ENCODE measurements at places on chromosomes 4 and X.

DNA sequence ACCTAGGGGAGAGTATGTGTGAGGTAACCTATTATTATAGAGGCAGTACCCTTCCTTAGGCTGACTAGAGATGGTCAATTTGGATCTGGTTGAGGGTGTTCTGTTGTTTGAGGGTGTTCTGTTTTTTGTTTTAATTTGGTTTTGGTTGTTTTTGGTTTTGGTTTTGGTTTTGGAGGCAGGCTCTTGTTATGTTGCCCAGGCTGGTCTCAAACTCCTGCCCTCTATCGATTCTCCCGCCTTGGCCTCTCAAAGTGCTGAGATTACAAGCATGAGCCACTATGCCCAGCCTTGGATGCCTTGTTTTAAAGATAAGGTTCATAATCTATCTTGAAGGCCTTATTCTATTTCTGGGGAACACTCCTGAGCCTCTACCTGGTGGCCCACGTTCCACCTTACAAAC lies 912 bp downstream of the CXorf65 start:
- no peak overlapping the region for H3K27ac ChIP-seq
- no peaks in the 10 kb centered on the region for H3K27me3 ChIP-seq
- no peaks in the 10 kb centered on the region for H3K4me1 ChIP-seq
- H3K36me3 ChIP-seq: no peaks in the 10 kb centered on the region

DNA sequence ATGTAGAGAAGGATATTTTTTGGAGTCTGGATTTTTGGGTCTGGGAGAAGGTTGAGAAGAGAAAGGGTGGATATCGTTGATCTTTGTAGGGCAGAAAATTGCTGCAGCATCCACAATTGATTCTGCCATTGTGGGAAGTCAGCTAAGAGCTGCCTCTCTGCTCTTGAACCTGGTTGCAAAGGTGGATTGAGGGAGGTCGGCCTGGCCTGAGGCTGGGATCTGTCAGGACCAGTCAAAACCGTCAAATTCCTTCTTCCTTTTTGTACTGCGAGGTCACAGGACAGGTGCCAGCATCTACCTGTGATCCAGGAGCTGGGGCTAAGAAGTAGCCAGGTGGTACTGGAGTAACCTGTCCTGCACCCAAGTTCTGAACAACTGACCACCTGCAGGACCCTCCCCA lies 93.7 kb downstream of the SHOX start:
- no peaks in the 10 kb centered on the region for H3K27me3 ChIP-seq
- H3K4me3 ChIP-seq: no peak overlapping the region
- DNase-seq: no peak
- H3K4me1 ChIP-seq: no peaks in the 10 kb centered on the region
- H3K36me3 ChIP-seq: no peaks in the 10 kb centered on the region
- no peak overlapping the region for H3K27ac ChIP-seq

- no peaks in the 10 kb centered on the region for H3K27me3 ChIP-seq
- H3K27ac ChIP-seq: no peak overlapping the region
- no peaks in the 10 kb centered on the region for H3K4me1 ChIP-seq
- no peak for DNase-seq
Measured at GRCh38 chr4:37864786-37865185, 26.1 kb upstream of the TBC1D1 start.

DNA sequence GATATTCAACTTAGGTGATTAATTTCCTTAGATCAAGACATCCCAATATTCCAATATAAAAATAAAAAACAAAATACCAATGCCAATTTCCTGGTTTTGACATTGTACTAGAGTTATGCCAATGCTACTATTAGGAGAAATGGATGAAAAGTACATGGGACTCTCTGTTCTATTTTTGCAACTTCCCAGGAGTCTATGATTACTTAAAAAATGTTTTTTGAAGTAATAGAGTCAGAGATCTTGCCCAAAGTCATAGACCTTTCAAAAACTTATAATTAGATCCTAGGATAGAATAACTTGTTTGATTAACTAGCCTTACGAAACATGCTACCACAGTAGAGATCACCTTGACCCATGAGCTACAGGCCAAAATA lies 73.6 kb upstream of the MAOA start:
- no peaks in the 10 kb centered on the region for H3K4me1 ChIP-seq
- DNase-seq: no peak
- H3K27me3 ChIP-seq: no peaks in the 10 kb centered on the region

GRCh38 chrX:149456476-149457245 lies 48.4 kb downstream of the IDS start:
- DNase-seq: no peak
- H3K27me3 ChIP-seq: no peaks in the 10 kb centered on the region
- H3K27ac ChIP-seq: no peak overlapping the region
- no peaks in the 10 kb centered on the region for H3K36me3 ChIP-seq
- H3K4me3 ChIP-seq: no peak overlapping the region

GRCh38 chrX:54807524-54808108 lies at the start of gene MAGED2:
TSS of gene MAGED2 (plus strand) at chrX:54807745. CDS start at chrX:54809332, 1,587 bp downstream.
- H3K4me1 ChIP-seq: peaks cover 23% of the 10 kb centered on the region
- peaks cover 24% of the 10 kb centered on the region for H3K36me3 ChIP-seq
- no peaks in the 10 kb centered on the region for H3K27me3 ChIP-seq
- DNase-seq: no peak

GRCh38 chr4:26226629-26227376 lies 94.0 kb upstream of the RBPJ start:
- H3K27me3 ChIP-seq: no peaks in the 10 kb centered on the region
- no peaks in the 10 kb centered on the region for H3K36me3 ChIP-seq
- no peak overlapping the region for H3K27ac ChIP-seq
- no peak for DNase-seq
- no peak overlapping the region for H3K4me3 ChIP-seq

DNA sequence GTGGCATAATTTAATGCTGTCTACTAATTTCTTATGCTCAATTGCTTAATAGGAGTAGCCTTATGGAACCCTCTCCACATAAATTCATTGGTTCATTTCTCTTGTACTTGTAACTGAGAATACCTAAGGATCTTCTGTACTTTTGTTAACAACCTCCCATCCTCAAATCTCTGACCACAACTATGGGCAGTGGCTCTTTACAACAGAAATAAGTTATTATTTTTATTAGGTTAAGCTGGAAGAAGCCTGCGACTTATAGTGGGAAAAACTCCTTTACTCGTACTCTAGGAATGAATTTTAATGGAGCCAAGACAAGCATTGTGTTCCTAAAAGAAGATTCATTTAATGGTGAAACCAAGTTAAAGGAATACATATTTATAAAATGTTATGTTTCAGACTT lies 337.1 kb upstream of the CTSO start:
- no peak for DNase-seq
- no peaks in the 10 kb centered on the region for H3K4me1 ChIP-seq
- H3K4me3 ChIP-seq: no peak overlapping the region
- H3K36me3 ChIP-seq: no peaks in the 10 kb centered on the region

- no peaks in the 10 kb centered on the region for H3K27me3 ChIP-seq
- H3K27ac ChIP-seq: no peak within 1 kb of the TSS
- DNase-seq: no peak
- H3K4me3 ChIP-seq: no peak within 1 kb of the TSS
Measured at GRCh38 chr4:25654971-25655963, at the start of gene SLC34A2. TSS of gene SLC34A2 (plus strand) at chr4:25655851. CDS start at chr4:25662501, 6,650 bp downstream.

DNA sequence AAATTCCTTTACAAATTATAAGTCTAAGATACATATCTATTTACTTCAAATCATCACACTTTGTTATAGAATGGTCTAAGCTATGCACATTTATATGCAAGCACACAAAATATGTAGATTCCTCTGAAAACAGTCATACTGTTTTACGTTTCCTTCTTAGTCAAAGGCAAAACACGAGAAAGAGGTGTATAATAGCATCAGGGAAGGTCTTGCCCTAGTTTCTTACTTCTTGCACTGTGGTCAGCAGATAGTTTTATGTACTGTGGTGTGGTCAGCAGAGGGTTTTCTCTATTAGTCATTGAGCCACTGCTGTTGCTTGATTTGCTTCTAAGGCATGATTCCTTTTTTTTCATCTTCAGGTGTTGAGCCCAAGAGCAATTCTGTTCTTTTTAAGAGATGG lies 117.7 kb downstream of the ADAM29 start:
- no peaks in the 10 kb centered on the region for H3K4me1 ChIP-seq
- no peaks in the 10 kb centered on the region for H3K36me3 ChIP-seq
- no peak for DNase-seq
- no peak overlapping the region for H3K27ac ChIP-seq
- no peaks in the 10 kb centered on the region for H3K27me3 ChIP-seq

DNA sequence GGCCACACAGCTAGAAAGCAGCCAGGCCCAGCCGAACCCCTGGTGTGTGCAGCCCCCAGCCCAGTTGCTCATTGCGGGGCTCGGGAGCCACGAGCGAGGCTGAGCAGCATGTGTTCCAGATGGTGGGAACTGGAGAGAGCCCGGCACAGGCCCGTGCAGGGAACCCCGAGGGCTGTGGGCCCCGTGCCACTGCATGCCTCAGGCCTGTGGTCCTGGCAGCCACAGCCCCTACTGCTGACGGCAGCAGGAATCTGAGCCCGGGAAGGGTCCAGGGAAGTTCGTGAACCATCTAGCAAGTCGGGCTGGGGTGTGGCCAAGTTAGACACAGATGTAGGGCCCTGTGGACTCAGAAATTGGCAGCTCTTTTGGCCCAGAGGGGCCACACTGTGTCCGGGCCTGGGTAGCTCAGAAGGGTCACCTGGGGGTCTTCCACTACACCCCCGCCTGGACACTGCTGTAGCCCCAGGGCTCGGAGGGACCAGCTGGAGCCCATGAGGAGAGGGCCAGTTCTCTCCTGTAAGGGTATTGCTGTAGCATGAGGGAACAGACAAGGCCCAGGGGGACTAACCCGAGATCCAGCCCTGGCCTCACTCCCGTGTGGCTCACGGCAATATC lies 12.1 kb downstream of the HTRA3 start:
- H3K36me3 ChIP-seq: no peaks in the 10 kb centered on the region
- H3K4me1 ChIP-seq: peaks cover 9% of the 10 kb centered on the region
- no peaks in the 10 kb centered on the region for H3K27me3 ChIP-seq
- DNase-seq: no peak

GRCh38 chr4:140789759-140790158 lies 33.6 kb upstream of the TBC1D9 start:
- no peaks in the 10 kb centered on the region for H3K36me3 ChIP-seq
- no peak overlapping the region for H3K4me3 ChIP-seq
- H3K4me1 ChIP-seq: no peaks in the 10 kb centered on the region
- no peak overlapping the region for H3K27ac ChIP-seq
- DNase-seq: no peak

DNA sequence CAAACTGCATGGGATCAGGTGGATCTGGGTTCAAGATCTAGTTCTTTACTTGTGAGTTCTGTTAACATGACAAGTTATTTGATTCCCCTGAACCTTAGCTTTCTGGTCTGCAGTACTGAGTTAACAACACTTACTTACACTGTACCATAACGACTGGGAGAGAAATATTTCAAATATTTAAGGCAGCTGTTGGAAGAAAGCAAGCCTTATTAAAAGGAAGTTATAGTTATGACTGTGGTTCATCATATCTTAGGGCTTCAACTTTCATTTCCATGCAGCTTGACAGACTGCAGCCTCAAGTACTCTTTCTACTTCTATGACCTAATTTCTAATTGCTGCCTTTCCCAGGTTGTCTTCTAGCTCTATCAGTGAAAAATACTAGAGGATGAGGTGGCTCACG lies 40.0 kb upstream of the PDGFRA start:
- no peak for DNase-seq
- no peaks in the 10 kb centered on the region for H3K36me3 ChIP-seq
- no peaks in the 10 kb centered on the region for H3K27me3 ChIP-seq
- H3K27ac ChIP-seq: no peak overlapping the region

Data from thoracic aorta (tissue), 2 donors.